ENCODE measurements at places on chromosomes 4 and X.

- no peak for DNase-seq
Measured at GRCh38 chr4:6367371-6367851, 97.8 kb downstream of the WFS1 start.

GRCh38 chr4:666436-666810, 7.7 kb downstream of the ATP5ME start:
- no peak for DNase-seq

- DNase-seq: no peak
Measured at GRCh38 chr4:92304606-92305005, 840 bp downstream of the GRID2 start.

DNA sequence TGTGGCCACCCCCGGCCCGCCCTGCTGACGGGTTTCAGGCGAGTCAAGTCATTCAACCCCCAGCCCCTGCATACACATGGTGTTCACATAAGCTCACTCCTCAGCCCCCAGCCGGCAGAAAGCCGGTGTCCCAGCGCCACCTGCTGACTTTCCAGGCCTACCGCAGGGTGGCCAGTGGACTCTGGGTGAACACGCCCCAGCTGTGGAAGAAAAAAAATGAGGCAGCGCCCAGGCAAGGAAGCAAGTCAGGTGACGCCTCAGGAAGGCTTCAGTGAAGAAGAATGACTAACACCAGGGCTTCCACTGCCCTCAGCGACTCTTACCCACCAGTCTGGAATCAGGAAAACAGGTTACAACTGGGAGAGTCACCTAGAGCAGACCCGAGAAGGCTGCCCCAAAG, 15.8 kb downstream of the BCAP31 start:
- DNase-seq: peak; percentile 43

DNA sequence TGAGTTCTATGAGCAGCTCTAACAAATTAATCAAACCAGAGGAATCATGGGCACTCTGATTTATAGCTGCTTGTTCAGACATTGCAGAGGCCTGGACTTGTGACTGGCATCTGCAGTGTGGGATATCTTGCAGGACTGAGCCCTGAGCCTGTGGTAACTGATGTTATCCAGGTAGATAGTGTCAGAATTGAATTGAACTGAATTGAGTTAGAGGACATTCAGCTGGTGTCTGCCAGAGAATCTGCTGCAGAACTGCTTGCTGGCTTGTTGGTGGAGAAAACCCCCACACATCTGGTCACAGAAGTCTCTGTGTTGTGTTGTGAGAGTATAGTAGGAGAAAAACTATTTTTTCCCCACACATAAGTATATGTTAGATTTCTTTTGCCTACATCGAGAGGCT, 42.2 kb downstream of the SMIM20 start:
- DNase-seq: no peak

DNA sequence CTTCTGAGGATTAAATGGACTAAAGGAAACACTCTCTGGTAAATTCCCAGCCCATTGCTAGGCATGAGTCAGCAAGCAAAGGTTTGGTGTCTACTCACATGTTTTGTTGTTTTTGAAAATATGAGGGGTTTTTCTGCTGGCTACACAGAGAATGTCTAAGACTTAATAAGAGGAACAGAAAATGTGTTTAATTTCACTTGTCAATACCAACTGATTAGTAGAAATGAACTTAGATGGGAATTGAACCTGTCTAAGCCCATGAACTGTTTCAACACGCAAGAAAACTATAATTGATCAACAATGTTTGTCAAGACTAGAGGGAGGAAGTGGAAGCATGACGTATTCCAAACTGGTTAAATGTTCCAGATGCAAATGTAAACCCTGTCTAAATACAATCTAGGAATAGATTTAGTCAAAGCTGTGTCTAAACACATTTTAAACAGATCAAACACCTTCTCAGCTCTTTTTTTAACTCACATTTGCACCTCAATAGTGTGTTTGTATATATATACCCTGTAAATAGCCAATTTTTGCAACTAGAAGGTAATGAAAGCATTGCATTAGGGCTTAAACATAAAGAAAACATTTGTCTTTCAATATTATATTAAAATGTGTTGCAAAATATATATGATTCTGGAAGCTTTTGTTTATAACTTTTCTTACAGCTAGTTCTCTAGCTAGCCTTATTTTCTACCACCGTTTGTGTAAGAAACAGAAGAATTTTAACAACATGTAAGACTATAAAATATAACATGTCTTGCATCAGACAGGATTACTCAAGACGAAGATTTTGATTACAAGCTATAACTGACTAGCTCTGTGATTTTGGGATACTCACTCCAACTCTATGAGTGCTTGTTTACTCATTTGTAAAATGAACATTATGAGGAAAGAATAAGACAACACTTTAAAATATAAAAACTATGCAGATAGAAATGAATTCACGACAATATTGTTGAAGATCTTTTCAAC, 607.8 kb downstream of the FSTL5 start:
- no peak for DNase-seq

DNA sequence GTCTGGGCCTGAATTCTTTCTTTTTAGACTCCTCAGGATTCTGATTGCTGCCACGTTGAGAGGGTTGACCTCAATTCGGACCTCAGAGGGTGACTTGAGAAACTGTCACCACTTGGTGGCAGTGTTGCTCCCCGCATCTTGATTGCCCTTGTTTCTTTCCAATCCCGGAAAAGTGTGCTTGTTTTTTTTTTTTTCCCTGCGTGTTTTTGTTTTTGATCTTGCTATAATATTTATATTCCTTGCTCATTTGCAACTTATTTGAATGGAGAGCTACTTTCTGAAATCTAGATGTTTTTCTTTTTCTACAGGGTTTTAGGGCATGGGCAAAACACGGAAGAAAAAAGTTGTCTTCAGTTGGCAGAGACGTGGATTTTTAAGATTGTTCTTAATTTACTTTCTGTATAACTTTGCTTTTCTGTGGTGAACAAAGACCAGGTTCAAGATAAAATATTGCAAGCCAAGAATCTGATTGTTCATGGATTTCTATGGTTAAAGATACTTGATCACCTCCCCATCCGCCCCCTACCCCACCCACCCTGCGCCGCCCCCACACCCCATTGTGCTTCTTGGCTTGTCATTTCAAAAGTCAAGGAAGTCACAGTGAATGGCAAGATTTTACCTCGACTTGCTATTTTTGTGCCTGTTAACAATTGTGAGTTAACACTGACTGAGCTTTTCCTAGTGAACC, 102.0 kb downstream of the PTTG2 start:
- DNase-seq: peak; percentile 63

DNA sequence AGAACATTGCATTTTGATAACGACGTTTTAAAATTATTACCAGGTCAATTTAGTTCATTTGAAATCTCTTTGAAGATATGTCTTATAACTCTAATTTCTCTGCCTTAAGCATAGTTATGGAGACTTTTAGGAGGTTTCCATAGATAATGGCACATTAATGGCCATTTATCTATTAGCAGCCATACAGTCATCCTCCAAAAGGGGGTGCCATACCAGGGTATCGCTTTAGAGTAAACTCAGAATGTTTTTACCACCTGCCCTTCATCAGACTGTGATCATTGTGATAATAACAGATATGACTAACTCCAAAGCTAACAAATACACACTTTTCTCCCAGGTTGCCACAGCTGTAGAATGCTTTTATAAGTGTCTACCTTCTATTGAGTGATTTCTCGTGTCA, 461.5 kb downstream of the FSTL5 start:
- no peak for DNase-seq

DNA sequence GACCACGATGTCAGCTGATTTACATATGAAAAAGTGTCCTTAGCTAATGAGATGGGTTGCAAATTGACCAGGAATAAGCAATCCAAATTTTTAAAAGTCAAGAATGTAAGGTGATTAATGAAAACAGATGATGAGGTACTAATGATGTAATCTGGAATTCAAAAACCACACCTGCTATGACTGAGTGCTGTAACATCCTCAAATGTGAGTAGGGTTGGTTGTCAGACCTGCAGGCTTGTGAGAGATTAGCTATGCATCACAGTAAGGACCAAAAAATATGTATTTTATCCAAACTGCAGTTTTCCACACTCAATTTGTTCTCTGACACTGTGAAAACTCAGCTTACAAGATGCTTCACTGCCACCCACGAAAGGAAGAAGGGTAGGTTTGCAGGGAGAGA, 242.5 kb downstream of the OPHN1 start:
- no peak for DNase-seq

DNA sequence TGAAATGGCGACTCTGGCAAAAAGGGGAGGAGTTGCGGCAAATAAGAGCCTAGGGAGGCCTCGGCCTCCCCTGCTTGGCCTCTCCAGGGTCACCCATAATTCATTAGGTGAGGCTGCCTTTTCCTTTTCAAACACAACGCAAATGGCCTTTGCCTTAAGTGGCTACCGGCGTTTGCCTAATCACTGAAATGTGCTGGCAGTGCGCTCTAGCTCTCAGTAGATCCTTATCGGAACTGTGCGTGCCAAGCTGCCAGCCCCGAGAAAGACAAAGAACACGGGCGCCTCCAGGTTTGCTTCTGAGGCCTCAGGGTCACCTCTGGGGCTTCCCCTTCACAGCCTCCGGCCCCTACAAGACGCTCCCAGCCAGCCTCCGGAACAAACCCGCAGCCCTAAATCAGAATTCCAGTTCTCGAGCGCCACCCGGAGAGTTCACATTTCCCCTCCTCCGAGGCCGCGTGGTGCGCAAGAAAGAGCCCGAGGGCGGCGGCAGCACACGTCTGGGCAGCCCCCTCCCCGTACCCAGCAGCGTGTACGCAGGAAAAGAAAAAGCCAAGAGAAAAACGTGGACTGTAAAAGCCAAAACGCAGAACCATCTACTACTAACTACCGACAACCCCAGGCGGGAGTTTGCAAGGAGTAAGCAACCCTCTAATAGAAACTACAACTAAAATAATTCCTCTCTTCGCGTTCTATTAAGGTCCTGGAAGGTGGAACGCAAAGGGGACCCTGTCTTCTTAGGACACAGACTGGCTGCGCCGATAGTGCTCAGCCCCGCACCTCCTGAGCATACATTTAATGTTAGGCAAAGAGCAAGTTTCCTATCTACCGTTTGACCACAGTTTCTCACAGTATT, 76.5 kb upstream of the BCOR start:
- peak; percentile 69 for DNase-seq

DNA sequence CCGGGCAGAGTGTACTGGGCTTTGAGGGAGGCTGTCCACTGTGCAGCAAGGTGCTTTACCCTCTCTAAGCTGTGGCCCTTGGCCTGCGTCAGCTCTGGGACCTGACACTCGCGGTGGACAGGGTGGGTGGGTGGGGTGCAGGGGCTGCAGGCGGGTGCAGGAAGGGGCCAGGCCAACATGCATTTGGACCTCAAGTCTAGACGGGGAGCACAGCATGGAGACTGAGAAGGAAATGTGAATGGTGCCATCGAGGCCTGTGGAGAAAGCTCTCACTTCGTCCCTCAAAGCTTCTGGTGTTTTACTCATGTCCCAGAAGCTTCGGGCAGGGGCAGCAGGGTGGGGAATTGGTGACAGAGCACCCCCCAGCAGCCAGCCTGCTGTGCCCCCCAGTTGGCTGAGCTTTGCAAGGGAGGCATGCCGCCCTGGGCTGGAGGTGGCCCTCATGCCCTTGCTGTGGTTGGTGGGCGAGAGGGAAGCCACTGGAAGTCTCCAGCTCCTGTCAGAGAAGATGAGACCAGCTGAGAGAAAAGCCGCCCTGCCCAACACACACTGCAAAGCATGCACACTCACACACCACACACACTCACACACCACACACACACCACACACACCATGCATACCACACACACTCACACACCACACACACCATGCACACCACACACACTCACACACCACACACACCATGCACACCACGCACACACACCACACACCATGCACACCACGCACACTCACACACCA, 12.3 kb downstream of the PNMA6E start:
- DNase-seq: no peak

DNA sequence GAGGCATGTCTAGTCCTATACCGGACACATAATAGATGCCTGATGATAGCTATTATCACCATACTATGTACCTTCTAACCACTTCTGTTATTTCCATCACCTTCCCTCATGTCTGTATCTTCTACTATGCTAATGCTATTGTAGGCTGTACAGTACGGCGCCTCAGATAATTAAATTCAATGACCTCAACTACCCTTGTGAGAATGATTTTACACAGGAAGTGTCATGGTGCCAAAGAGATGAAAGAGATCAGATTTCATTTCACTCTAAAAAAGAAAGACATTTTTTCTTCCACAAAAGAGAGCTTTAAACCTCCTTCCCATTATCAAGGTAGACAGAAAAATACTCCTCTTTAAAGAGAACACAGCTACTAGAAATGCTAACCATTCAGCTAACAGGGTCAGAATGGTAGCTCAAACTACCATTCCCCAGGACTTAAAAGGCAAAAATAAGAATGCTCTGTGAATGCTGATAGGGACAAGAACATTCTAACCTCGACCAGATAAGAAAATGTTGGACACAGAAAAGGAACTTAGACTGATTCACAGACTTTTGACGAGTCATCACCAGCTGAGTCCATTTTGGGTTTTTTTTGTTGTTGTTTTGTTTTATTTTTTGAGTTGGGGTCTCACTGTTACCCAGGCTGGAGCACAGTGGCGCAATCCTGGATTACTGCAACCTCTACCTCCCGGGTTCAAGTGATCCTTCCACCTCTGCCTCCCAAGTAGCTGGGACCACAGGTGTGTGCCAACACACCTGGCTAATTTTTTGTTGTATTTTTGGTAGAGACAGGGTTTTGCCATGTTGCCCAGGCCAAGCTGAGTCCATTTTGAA, 99.2 kb upstream of the RAPGEF2 start:
- DNase-seq: no peak

Data from stimulated activated CD4-positive, alpha-beta T cell treated with anti-CD3 and anti-CD28 coated beads, Interleukin-4, amount 100 ng/mL, for 1 hour (primary cell).